ENCODE measurements at places on chromosomes 2 and 18. TPM values are rescaled to one million over a fixed set of nuclear protein-coding genes. Genes with fewer than 3 reads are reported as not detected.

- H3K27ac ChIP-seq = no peak overlapping the region
- H3K36me3 ChIP-seq = no peaks in the 10 kb centered on the region
- no peaks in the 10 kb centered on the region for H3K27me3 ChIP-seq
Measured at GRCh38 chr2:163595028-163595427, 140.8 kb downstream of the FIGN start.

DNA sequence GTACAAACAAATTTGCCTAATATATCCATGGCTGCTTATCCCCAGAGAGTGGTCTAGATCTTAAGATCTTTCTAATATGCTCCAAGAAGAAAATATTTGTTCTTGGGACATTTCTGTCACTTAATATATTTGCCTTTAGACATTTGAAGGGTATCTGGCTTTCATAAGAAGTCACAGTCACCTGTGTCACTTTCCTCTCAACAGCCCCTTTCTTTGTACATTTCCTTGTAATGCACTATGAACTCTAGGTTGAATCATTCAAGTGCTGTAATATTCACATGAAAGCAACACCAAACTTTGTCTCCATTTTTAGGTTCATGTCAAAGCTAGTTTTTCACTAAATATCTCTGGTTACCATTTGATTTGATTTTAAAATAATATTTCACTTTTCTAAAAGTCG is 41.4 kb upstream of the NABP1 start:
- H3K4me1 ChIP-seq = peaks cover 27% of the 10 kb centered on the region
- H3K27me3 ChIP-seq = no peaks in the 10 kb centered on the region
- no peaks in the 10 kb centered on the region for H3K36me3 ChIP-seq
- H3K4me3 ChIP-seq = no peak overlapping the region

The ZNF521 gene
- polyA plus RNA-seq = 30.2 TPM

DNA sequence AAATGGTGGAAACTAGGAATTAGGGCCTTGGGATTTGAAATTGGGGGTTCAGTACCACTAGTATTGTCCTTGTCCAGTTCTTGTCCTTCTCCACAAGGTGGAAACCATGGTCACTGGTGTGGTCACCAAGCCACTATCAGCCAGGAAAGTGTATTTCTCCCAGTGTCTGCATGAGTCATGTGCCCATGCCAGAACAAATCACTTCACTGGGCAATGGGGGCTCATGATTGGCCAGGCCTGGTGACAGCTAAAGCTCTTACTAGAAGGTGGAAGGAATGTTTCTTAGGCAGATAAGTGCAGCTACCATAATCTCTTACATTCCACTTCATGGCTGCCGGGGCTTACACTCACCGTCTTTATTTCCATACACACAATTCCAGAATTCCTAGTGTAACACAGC is 124.8 kb upstream of the TACR1 start:
- peak; percentile 8 for DNase-seq
- H3K27me3 ChIP-seq = peaks cover 4% of the 10 kb centered on the region
- H3K36me3 ChIP-seq = no peaks in the 10 kb centered on the region
- H3K4me1 ChIP-seq = peaks cover 3% of the 10 kb centered on the region
- H3K4me3 ChIP-seq = no peak overlapping the region

DNA sequence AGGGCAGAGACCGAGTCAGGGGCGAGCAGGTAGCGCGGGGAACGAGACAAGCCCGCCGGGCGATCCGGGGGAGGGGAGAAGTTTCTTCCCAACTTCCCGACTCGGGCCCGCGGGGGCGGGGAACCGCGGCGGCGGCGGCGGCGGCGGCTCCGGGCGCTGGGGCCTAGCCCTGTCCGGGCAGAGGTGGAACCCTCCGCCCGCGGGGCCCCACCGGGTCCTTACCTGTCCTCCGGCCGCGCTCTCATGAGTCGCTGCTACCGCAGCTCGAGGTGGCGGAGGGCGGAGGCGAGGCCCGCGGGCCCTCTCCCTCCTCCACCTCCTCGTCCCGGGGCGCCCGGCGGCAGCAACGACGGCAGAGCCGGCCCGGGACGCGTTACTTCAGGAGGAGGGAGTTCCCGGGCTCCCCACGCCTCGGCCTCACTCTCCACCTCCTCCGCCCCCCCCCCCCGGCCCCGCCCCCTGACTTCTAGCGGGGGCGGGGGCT is at the start of gene YES1:
Gene YES1 (minus strand): TSS at position 351 of the 484 bp plus-strand sequence. CDS start 55,415 bp downstream, outside the sequence.
- peaks cover 3% of the 10 kb centered on the region for H3K4me1 ChIP-seq
- no peak for DNase-seq
- no peaks in the 10 kb centered on the region for H3K27me3 ChIP-seq
- peak within 1 kb of the TSS; percentile 75 for H3K27ac ChIP-seq

The TTN gene
- polyA plus RNA-seq = 0.02 TPM

DNA sequence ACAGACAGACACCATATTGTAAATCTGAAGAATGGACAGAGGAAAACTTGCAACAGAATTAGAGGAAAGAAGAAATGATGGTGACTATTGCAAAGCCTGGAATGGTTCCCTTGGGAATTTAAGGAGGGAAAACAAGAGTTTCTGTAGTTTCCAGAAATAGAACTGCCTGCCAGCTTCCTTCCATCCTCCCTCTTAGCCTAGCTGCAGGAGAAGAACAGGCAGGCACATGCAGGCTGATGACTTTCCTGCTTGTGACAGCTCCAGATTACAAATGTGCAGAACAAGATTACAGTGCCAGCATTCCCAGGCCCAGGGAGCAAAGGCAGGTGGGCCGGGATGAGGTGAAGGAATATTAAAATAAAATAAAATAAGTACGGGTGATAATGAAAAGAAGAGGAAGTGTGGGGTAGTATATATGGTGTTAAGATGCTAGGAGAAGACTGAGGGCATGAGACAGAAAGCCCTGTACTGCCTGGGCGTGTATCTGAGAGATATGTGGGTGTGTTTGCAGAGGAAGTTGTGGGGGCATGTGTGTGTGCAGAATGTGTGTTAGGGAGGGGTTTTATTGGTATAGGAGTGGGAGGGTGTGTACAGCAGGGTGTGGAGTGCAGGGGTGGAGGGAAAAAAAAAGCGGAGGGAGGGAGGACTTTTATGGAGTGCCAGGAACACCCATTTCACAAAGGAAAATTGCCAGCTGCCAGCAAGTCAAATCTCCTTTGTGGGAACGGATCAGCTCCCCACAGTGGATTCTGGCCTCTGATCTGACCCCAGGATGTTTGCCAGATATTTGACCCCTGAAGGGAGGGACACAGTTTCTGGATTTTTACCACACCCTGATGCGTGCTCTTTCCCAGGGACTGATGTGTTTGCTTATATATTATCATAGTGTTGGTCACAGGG is 43.9 kb upstream of the NEMP2 start:
- no peak overlapping the region for H3K4me3 ChIP-seq
- no peaks in the 10 kb centered on the region for H3K27me3 ChIP-seq
- H3K36me3 ChIP-seq = no peaks in the 10 kb centered on the region
- H3K4me1 ChIP-seq = peaks cover 2% of the 10 kb centered on the region
- no peak for DNase-seq

GRCh38 chr2:187550857-187551256 is 3.4 kb downstream of the TFPI start:
- H3K4me3 ChIP-seq = peak overlapping the region; percentile 16
- H3K4me1 ChIP-seq = peaks cover 5% of the 10 kb centered on the region
- no peak for DNase-seq
- peak overlapping the region; percentile 77 for H3K27ac ChIP-seq
- no peaks in the 10 kb centered on the region for H3K27me3 ChIP-seq
- H3K36me3 ChIP-seq = peaks cover 4% of the 10 kb centered on the region

DNA sequence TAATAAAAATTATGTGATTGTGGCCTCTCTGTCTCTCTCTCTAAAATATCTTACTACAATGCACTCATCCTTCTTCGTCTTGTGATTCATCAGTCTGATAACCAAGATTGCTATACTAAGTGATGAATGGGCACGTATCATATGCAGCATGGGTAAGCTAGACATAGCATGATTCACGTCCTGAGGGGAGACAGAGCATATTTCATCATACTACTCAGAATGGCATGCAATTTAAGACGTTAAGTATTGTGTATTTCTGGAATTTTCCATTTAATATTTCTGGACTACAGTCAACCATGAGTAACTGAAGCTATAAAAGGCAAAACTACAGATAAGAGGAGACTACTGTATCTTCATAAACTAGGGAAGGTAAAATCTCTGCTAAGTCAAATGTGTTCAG is 97.0 kb upstream of the CD226 start:
- peak overlapping the region; percentile 18 for H3K27ac ChIP-seq
- no peaks in the 10 kb centered on the region for H3K27me3 ChIP-seq
- peak; percentile 98 for DNase-seq
- H3K36me3 ChIP-seq = no peaks in the 10 kb centered on the region
- no peak overlapping the region for H3K4me3 ChIP-seq

The LRRC30 gene
- polyA plus RNA-seq = not detected

GRCh38 chr18:44973282-44973681 is 292.6 kb downstream of the SETBP1 start:
- H3K27me3 ChIP-seq = no peaks in the 10 kb centered on the region
- H3K4me1 ChIP-seq = no peaks in the 10 kb centered on the region
- H3K36me3 ChIP-seq = no peaks in the 10 kb centered on the region
- H3K27ac ChIP-seq = no peak overlapping the region

The VSNL1 gene
- 0.24 TPM for polyA plus RNA-seq

The PAX3 gene
- not detected for polyA plus RNA-seq

Measured in IMR-90 (cell line).